ENCODE measurements at places on chromosomes 13 and 19.

- DNase-seq = no peak
Measured at GRCh38 chr13:29436291-29436690, 159.2 kb downstream of the SLC7A1 start.

- peak; percentile 35 for DNase-seq
Measured at GRCh38 chr13:32246468-32246867, 68.7 kb downstream of the ZAR1L start.

GRCh38 chr13:30346153-30346788 is 38.9 kb upstream of the KATNAL1 start:
- no peak for DNase-seq

DNA sequence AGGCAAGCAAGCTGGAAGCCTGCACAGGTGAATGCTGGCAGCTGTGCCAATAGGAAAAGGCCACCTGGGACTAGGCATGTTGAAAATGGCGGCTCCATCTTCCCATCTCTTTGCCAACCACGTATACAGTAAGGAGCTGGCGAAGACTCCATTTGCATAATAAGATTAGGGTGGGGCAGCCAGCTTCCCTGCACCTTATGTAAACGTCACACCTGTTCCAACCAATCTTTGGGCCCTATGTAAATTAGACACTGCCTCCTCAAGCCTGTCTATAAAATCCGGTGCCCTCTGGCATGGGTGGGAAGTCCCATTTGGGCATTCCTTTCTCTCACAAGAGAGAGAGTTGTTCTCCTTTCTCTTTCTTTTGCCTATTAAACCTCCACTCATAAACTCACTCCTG is 16.8 kb downstream of the ADGRE2 start:
- DNase-seq = no peak

- DNase-seq = no peak
Measured at GRCh38 chr13:64256751-64257150, 2841.1 kb upstream of the PCDH20 start.

- DNase-seq = no peak
Measured at GRCh38 chr19:21622920-21623319, 117.5 kb downstream of the ZNF429 start.

DNA sequence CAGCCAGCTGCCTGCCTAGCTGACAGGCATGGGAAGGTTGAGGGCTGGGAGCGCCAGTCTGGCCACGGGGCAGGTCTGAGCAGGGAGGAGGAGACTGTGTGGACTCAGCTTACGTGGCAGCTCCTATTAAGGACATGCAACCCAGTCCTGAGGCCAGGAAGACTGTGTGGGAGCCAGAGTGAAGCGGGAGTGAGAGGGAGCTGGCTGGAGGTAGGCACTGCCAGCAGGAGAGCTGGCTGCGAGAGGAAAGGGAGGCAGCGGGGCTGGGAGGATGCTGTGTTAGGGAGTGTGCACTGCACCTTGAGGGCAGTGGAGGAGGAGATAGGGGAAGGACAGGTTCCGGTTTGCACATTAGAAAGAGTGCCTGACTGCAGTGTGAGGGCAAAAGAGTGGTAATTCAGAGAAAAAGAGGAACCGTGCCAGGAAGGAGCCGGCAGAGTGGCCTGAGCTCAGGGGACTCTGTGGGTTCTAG is 99.2 kb downstream of the SLC7A1 start:
- peak; percentile 48 for DNase-seq

DNA sequence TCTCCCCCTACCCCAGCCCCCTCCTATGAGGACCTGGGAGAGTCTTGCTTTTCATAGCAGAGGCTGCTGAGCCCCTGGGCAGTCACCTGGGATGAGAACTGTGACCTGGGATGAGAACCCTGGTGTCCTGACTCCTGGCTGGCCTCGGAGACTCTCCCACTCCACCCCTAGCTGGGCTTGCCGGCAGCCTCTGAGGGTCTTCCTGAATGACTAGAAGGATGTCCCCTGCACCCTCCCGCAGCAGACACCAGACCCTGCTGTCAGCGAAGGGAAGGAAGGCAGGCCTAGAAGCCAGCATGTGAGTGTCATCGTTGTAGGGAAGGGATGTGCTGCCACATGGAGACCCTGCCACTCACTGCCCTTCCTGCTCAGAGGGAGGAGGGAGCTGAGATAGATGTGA is 203.4 kb upstream of the ZNF536 start:
- DNase-seq = no peak

- DNase-seq = no peak
Measured at GRCh38 chr19:44590245-44591059, 22.9 kb upstream of the IGSF23 start.

GRCh38 chr13:55298201-55298600 is 1842.5 kb upstream of the PRR20A start:
- DNase-seq = no peak

DNA sequence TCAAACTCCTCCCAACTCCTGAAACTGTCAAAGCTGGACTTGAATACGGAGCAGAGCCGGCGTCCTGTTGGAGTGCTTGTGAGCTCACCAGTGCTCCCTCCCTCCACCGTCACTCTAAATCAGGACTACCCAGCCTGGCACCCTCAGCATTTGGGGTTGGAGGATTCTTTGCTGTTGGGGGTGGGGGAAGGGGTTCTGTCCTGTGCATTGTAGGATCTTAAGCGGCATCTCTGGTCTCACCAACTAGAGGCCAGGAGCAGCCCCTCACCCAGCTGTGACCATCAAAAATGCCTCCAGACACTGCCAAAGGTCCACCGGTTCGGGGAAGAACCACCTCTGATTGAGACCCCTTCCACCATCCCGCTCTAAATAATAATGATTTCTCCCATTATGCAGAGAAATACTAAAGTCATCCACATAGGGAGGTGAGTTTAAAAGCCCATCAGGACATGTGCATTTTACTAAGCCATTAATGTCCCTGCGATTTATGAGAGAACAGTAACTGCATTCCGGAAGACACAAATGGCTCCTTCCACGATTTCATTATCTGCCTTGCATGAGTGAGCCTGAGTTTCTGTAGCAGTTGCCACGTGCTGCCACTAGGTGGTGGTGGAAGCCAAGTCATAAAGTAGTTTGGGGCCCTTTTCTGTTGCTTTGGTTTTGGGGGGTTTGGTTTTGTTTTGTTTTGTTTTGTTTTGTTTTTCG is 16.1 kb upstream of the USP29 start:
- peak; percentile 59 for DNase-seq

DNA sequence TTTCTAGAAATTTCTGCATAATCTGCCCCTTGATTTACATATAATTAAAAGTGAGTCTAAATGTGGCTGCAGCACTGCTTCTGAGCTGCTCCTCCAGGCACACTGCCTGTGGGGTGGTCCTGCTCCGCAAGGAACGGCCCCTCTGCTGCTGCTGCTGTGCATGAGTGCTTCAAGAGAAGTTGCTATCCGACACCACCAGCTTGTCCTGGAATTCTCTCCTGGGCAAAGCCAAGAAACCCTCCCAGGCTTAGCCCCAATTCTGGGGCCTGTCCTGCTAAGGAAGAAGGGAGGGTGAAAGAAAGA is 7.5 kb upstream of the PDCD5 start:
- DNase-seq = no peak

GRCh38 chr19:45947926-45948325 is 25.7 kb downstream of the NOVA2 start:
- DNase-seq = no peak

- DNase-seq = no peak
Measured at GRCh38 chr13:79663435-79663834, 182.5 kb downstream of the NDFIP2 start.

- DNase-seq = no peak
Measured at GRCh38 chr19:10486551-10486950, 16.6 kb downstream of the KEAP1 start.

- no peak for DNase-seq
Measured at GRCh38 chr19:14562660-14563589, 8.9 kb downstream of the NDUFB7 start.

- DNase-seq = no peak
Measured at GRCh38 chr13:44088411-44088810, 208.7 kb downstream of the LACC1 start.

DNA sequence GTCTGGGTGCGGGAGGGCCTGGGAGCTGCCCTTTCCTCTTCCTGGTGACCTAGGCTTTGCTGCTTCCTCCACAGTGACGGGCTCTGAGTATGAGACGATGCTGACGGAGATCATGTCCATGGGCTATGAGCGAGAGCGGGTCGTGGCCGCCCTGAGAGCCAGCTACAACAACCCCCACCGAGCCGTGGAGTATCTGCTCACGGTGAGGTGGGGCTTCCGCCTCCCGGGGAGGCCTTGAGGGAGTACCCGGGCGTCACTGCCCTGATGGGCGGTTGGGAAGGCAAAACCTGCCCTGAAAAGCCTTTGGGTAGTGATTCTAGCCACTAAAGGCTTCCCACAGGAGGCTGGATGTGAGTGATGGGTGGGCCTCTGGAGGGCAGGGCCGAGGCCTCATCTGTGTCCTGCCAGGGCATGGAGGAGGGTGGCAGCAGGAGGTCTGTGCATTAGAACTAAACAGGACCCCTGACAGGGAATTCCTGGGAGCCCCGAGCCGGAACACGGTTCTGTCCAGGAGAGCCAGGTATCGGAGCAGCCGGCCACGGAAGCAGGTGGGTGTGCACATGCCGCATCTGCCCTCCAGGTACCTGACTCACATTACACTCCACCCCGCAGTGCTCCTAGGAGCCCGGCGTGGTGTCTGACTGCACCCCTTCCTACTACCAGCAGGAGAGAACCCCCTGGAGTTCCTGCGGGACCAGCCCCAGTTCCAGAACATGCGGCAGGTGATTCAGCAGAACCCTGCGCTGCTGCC is 3.1 kb downstream of the RAD23A start:
- no peak for DNase-seq

DNA sequence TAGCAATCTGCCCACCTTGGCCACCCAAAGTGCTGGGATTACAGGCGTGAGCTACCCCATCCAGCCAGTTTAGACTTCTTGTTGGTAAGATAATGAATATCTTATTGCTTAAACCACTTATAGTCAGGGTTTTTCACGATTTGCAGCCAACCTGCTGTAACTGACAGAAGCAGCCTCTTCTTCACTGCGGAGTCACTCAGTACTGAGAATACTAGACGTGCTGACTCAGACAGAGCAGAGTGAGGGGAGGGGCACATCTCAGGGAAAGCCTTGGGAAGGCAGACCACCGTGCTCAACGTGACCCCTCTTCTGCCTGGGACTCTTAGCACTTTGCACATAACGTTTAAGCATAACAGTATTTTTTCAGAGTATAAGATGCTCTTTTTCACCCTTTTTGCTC is 74.3 kb upstream of the ARHGEF7 start:
- no peak for DNase-seq

DNA sequence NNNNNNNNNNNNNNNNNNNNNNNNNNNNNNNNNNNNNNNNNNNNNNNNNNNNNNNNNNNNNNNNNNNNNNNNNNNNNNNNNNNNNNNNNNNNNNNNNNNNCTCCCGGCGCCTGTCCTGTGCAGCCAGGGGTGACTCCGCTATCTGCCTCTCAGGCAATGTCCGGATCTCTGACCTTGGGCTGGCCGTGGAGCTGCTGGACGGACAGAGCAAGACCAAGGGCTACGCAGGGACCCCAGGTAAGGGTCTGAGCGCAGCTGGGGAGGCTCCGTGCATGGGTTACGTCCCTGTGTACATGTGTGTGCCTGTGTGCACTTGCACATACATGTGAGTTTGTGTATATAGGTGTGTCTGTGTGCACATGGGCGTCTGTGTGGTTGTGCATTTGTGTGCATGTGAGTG is 36.1 kb upstream of the TMEM255B start:
- no peak for DNase-seq

- DNase-seq = no peak
Measured at GRCh38 chr13:106090001-106090400, 445.5 kb downstream of the EFNB2 start.

- DNase-seq = no peak
Measured at GRCh38 chr19:36686365-36687213, 823 bp upstream of the ZNF567 start.

DNA sequence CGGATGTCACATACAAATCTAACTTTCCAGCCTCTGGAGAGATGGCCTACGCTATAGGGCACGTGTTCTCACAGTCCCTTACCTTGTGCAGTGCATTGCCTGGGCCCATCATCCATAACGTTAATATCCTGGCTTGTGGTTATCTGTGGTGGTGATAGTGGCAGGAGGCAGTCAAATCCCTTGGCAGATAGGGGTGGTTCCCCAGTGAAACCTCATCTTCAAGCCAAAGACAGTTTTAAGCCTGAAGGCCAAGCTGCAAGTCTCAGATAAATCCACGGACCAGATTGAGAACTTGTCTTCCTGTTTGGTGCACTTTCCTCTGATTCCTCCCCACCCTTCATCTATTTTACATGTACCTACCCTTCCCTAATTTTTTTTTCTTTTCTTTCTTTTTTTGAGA is 4.3 kb upstream of the FBXO17 start:
- DNase-seq = no peak

DNA sequence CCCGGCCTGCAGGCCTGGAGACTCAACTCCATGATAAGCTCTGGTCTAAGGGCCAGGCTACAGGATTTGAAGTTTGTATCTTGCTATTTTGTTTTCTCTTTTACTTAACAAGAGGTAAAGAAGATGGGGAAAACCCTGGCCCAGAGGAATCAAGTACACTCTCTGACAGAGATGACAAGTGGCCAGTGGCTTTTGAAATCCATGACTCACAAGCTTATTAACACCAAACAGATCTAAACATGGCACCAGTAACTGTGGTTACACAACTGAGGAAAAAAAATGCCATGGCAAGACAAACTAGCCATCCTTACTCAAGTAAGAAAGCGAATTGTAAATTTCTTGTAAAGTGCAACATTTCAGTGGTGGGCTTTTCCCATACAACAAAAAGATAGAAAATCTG is 72.6 kb upstream of the SERTM1 start:
- no peak for DNase-seq

DNA sequence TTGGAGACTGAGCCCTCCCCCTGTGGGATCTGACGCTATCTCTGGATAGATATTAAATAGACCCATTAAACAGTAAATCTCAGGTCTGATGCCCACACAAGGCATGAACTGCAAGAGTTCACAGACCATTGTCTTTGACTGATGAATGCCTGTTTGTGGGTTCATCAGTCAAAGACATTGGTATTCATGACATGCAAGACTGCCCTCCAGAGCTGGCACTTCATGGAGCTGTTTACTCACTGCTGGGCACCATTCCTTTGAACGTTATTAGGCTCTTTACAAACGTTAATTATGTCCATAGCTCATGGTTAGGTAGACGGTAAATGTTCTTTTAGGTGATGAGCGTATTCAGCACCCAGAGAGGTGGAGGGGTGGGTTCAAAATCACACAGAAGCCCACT is 111.8 kb upstream of the PABPC3 start:
- DNase-seq = no peak

- no peak for DNase-seq
Measured at GRCh38 chr13:35797244-35797643, 320.8 kb upstream of the MAB21L1 start.

Data from uterus (tissue), 4 donors.